Erythroblast (primary cell): ENCODE measurements at places on chromosomes 3 and 15.
A peak's percentile ranks its signal among the peaks of the same experiment; 100 is the strongest.

- DNase-seq: no peak
Observed at GRCh38 chr3:138047596-138048158, 37.7 kb downstream of the CLDN18 start.

DNA sequence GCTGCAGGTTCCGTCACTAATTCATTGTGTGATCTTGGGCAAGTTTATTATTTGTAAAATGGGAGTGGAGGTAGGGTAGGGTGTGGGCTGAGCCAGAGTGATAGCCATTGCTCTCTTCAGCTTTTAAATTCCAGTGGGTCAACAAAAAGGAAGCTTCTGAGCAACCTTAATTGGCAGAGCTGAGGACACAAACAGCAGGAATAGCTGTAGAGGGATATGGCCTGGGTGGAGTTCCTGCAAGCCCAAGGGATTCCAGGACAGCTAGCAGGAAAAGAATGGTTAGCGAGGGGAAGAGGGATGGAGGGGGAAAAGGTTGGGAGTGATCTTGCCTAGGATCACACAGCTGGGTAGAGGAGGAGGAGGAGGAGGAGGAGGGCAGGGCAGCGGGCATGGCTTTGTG is 11.4 kb downstream of the CCK start:
- DNase-seq: no peak

DNA sequence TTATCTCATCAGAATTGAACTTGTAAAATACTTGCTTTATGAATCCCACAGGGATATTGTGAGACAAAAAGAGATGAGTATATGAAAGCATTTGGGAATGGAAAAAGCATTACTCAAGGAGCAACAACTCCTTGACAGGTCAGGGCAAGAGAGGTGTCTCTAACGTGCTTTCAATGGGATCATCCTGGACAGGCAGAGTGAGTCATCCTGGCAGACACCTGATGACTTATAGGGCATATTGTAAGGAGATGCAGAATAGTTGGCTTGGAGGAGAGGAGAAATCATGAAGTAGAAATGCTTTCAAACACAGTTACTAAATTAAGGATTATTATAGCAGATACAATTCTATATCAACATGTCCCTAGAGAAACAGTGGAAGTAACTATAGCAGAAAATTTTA is 71.9 kb upstream of the THSD4 start:
- no peak for DNase-seq

GRCh38 chr3:102265720-102266119 is 169.1 kb upstream of the ZPLD1 start:
- DNase-seq: no peak

DNA sequence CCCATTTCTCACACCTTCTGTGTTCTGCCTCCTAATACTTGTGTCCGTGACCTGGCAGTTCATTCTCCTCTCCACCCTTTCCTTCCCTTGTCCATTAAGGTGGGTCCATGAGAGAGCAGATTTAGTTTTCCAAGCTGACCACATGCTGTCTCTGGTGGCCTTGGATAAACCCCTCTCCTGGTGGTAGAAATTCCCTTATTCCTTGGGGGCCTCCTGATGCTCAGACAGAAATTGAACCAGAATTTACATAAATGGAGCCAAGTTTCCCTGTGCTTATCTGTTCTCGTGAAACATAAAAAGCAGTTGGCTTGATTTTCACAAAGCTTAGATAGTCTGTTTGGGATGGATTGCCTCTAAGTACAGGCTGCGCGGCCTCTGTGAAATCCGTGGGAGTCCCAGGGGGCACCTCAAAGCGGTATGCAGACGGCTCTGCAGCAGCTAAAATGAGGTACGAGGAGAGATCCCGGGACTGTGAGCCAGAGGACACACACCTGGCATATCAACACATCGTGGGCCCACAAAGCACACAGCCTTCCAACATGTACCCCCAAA is 101.0 kb upstream of the NMNAT3 start:
- no peak for DNase-seq

DNA sequence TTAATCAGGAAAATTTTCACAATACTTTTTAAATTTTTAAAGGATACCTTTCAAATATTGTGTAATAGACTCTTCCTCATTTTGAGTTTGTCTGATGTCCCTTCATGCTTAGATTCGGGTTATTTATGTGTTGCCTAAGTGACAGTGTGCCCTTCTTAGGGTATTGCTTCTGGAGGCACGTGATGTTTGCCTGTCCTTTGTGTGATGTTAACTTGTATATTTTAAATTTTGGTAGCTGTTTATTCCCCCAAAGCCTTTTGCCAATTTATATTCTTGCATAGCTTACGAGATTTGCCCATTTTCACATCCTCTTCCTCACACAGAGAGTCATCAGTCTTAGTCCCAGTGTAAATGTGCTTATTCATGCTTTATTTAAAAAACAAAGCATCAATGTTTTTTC is 433.1 kb downstream of the EPHB1 start:
- DNase-seq: no peak

- DNase-seq: no peak
Observed at GRCh38 chr3:188051801-188052168, 102.2 kb upstream of the LPP start.

DNA sequence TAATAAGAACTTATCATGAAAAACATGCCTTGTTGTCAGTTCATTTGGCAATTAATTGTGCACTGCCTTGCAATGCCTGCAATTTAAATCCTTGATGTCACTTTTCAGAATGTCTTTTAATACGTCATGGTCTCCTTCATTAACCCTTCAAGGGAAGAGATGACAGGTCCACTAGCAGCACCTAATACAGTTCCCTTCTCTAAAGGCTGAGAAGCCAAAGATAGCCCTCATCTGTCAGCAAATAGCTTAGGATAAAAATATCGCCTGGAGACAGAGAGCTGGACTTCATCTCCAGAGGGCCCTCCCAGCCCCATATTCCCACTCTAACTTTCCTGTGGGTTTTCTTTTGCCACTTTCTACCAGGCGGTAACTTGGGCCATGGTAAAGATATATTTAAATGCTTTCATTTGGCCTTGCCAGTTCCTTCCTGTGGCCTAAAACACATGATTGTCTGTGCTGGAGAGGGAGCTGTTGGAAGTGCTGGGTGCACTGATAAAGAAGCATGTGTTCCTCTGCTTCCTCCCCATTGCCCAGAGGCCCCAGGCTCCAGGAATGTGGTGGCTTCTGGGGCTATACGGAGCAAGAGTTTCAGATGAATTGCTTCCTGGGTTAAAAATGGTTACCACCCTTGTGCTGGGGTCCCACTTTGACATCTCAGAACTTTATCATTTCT is 76.3 kb upstream of the UMPS start:
- no peak for DNase-seq

DNA sequence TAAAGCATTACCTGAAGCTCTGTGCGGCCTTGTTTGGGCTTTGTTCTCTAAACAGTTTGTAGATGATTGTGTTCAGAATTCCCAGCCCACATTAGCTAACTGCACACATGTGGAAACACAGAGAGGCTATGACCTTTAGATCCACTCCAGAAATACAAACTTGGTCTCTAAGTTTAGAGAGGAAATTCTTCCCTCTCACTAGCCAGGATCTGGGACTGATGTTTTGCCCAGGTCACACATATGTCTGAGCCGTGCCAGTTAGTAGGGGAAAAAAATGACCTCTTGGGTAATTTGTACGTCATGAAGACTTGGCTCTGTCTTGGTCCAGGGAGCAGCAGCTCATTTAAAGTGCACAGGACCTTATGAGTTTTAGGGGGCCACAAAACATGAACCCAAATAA is 223.1 kb downstream of the RBMS3 start:
- DNase-seq: no peak

DNA sequence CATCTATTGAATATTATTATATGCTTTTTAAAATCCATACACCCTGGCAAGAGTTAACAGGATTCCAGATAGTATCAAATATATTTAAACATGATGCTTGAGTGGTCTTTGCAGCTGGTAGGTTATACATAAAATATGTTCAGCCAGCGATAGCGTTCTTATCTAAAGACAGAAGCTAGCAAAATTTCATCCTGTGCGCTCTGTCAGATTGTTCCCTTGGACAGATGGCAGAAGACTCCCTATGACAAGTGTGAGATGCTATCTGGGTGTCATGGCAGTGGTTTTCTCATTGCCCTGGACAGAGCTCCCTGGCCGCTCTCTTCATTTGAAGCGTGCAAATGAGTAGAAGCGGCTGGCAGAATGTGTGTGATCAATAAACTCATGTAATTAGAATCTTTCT is 175.2 kb upstream of the SOX14 start:
- no peak for DNase-seq

GRCh38 chr15:55552926-55553325 is 35.2 kb downstream of the PYGO1 start:
- no peak for DNase-seq

DNA sequence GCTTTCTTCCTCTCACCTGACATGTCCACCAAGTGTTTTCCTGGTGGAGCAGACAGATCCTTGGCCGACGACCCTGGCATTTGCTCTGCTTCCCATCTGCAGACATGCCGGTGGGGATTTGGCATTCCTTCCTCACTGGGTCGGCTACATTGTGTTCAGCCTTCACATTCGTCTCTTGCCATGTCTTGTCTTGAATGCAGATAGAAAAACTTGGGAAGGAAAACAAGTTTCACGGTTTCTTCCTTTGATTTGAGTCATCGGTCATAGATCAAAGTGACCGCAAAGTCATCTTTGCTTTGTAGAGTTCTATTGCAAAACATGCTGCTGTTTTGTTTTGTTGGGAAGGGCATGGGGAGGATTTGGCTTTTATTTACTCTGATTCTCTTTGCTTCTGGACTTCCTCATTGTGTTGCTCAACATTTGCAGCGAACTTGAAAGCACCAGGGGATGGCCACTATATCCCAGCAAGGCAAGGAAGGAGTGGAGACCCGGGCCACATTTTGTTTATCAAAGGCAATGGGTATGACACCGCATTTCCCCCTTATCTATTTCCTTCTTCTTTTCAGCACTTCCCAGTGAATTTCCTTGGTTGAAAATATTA is 321.3 kb downstream of the CACNA2D3 start:
- DNase-seq: no peak

DNA sequence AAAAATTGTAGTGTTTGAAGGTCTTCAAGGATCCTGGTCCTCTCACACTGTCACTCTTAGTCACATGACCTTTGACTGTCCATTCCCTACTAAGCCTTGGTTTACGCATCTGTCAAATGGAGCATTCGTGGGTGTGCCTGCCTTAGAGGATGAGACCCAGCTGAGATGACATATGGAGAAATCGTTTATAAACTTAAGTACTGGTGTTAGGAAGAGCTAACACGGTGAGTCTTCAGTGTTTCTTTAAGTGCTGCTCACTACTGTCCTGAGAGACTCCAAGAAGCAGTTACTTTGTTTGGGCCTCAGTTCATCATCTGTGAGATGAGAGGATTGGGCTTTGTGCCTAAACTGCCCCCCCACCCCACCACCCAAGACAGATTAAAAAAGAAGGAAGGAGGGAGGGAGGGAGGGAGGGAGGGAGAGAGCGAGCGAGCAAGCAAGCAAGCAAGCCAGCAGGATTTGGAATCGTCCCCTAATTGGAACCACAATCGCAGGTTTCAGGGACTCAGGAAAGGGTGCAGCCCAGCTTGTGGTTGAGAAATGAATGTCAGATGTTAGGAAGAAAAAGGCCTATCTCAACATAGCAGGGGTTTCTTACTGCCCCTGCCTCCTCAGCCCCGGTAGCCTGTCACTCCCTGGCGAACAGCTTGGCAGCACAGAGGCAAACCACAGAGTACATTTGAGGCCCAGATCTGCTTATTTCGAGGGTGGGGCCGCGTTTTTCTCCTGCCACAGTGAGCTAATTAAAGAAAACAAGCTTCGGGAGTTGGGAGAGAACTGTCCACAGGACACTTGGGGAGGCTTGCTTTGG is 32.7 kb downstream of the SMAD3 start:
- peak; percentile 81 for DNase-seq

DNA sequence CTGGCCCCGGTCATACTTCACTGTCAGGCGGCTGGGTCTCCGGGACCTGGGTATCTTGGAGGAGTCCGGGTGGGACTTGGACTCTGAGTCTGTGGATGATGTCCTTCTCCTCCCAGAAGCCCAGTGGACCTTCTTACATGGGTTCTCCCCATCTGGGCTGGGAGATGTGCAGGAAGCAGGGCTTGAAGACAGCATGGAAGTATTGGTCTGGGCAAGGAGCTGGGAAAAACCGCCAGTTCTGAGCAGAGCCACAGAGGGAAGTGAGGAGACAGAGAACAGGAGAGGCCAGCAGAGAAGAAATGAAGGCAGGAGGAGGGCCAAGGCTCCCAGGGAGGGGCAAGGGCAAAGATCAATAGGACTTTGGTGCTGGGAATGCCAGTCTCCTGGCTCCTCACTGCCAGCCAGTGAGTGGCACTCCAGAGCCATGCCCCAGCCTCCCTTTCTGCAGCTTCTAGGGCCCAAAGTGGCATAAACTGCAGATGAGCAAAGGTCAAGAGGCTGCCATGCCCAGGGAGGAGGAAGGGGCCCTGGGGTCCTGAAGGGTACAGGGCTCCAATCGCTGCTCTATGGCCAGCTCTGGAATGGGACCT is at the start of gene PPP1R14D:
Gene PPP1R14D (minus strand): TSS at position 262 of the 590 bp plus-strand sequence. CDS start 67 bp downstream, at position 195.
- DNase-seq: no peak

GRCh38 chr3:79005084-79005483 is 762.7 kb downstream of the ROBO1 start:
- no peak for DNase-seq

- peak; percentile 38 for DNase-seq
Observed at GRCh38 chr3:149971403-149972075, 844 bp upstream of the PFN2 start.

- DNase-seq: peak; percentile 54
Observed at GRCh38 chr3:197028728-197029510, 698 bp downstream of the MELTF start.

- DNase-seq: no peak
Observed at GRCh38 chr15:49041426-49041825, 4.8 kb downstream of the SECISBP2L start.

- peak; percentile 83 for DNase-seq
Observed at GRCh38 chr3:43286841-43287499, 630 bp downstream of the SNRK start.

- DNase-seq: no peak
Observed at GRCh38 chr15:90681480-90681879, 35.7 kb upstream of the BLM start.

- no peak for DNase-seq
Observed at GRCh38 chr15:29774900-29775299, 47.4 kb downstream of the TJP1 start.

DNA sequence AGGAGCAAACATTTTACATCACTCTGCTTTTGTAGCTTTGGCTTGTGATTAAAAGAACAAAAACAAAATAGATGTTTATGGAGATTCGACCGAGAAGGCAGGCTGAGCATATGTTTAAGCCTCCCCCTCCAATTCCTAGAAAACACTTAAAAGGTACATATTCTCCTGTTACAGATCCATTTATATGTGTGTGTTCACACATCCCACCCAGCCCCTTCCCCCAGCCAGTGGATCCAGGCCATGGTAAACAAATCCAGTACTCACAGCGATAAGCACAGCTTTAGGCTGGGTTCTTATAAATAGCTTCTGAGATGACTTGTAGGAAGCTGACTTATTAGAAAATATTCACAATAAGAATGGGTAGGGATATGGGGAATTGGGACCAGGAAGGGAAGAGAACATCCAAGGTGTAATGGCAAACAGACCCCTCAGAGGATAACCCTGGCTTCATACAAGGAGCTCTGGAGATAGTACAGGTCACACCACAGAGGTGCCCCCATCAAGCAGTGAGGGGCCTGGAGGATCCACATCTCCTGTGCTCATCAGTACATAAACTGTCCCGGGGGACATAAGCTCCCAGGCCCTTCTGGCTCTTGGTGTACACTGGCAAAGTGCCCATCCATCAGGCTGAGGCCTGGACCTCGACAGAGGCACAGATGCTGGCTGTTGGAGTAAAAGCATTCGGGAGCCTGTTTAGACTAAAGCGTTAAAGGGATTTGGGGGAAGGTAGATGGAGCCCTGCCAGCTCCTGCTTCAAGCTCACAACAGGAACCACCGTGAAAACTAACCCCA is 70.0 kb upstream of the UBE2E1 start:
- DNase-seq: no peak
